Adrenal gland (tissue), 19 donors: ENCODE measurements at places on chromosomes 13 and 19. TPM values are rescaled to one million over a fixed set of nuclear protein-coding genes. Genes with fewer than 3 reads are reported as not detected.
A peak's percentile ranks its signal among the peaks of the same experiment; 100 is the strongest.

Gene CASP14
- total RNA-seq, result not detected

Gene ZNF681
- total RNA-seq, result 2.9 TPM

Gene SLC35E1
- 34.8 TPM for total RNA-seq

Gene ZSCAN4
- total RNA-seq, result not detected

Gene PSG11
- not detected for total RNA-seq

Gene IGFLR1
- 15.6 TPM for total RNA-seq

Gene ZNF793
- 8.7 TPM for total RNA-seq

Gene PLK5
- total RNA-seq, result not detected

GRCh38 chr13:100811024-100811865 is 136.7 kb upstream of the TMTC4 start:
- DNase-seq, result no peak
- H3K27ac ChIP-seq, result no peak overlapping the region
- no peak overlapping the region for H3K4me3 ChIP-seq
- no peaks in the 10 kb centered on the region for H3K4me1 ChIP-seq
- no peaks in the 10 kb centered on the region for H3K36me3 ChIP-seq

DNA sequence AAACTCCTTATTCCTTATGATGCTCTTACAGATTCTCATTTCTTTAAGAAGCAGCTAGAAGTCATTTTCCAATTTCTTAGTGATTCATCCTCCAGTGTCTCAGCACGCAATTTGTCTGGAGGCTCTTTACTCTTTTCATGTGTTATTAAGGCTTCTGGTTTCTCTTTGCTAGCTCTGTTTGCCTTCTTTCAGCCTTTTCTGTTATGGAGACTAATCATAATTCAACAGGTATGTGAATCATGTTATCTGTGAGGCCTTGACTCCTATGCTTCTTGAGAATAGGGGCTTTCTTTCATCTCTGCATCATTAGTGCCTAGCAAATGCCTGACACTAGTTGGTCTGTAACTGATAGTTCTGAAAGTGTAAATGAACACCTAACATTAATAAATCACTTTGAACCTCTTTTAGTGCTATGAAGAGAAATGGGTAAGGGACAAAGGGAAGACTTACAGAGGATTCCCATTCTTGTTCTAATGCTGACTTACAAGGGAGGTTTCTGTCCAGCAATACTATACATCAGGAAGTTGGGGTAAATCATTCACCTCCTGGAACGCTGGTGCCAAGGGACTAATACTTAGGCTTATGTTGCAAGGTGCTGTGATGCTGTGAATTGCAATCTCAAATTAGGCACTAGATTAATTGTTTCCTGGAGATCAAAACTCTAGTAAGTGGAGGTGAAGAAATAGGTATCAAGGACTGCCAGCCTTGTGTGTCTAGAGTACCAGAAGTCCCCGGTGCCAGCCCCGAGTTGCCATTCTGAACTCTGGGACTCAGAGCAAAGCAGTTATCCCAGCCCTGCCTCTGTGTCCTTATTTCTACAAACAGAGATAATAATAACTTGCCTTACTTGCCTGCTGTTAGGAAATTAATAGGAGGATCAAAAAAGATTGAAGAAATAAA is 265.6 kb downstream of the DCLK1 start:
- no peaks in the 10 kb centered on the region for H3K36me3 ChIP-seq
- no peak overlapping the region for H3K27ac ChIP-seq
- no peaks in the 10 kb centered on the region for H3K4me1 ChIP-seq
- H3K4me3 ChIP-seq, result no peak overlapping the region
- DNase-seq, result no peak

GRCh38 chr13:88840085-88840484 is 1168.9 kb downstream of the SLITRK5 start:
- H3K36me3 ChIP-seq, result no peaks in the 10 kb centered on the region
- H3K4me3 ChIP-seq, result no peak overlapping the region
- H3K4me1 ChIP-seq, result no peaks in the 10 kb centered on the region
- no peak for DNase-seq
- H3K27me3 ChIP-seq, result no peaks in the 10 kb centered on the region

DNA sequence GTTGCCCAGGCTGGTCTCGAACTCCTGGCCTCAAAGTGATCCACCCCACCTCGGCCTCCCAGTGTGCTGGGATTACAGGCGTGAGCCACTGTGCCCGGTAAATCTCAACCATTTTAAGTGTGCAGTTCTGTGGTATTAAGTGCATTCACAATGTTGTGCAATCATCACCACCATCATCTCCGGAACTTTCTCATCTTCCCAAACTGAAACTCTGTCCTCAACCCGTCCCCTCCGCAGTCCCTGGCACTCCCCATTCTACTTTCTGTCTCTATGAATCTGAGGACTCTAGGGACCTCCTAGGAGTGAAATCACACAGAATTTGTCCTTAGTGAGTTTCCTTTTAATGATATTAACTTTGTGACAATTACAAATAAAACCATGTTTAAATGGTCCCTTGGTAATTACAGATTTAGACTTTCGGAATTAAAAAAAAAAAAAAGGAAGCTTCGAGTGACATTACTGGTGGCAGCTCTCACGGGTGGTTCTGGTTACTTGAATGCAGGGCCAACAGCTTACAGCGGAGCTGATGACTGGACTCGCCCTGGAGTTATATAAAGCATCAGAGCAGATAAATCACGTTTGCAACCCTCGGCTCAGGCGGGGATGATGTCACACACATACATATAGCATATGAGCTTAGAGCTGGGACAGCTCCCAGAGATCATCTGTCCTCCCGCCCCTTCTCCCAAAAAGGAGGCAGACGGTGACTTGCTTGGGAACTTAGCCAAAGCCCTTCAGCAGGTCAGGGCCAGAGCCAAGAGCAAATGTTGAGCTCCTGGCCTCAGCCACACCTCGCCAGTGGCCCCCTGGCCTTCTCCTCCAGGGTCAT is 89.8 kb downstream of the ZNF557 start:
- peaks cover 77% of the 10 kb centered on the region for H3K36me3 ChIP-seq
- H3K27ac ChIP-seq, result peak overlapping the region; percentile 80
- no peak overlapping the region for H3K4me3 ChIP-seq
- peak; percentile 72 for DNase-seq
- H3K4me1 ChIP-seq, result peaks cover 15% of the 10 kb centered on the region

DNA sequence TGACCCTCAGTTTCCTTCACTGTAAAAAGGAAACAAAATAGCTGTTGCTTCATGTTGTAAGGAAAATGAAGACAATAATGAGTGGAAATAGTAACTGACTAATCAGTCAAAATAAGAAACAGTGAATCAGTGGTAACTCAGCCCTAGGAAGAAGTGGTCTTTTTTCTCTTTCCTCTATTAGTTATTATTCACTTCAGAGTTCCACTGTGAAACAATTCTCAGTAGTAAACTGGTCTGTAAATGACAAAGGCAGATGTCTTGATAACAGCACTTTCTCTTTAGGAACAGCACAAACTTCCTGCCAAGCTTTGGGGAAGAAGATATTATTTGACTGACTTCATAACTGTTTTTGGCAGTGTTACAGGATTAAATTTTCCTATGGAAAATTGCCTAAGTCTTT is 600.5 kb upstream of the KLHL1 start:
- H3K27me3 ChIP-seq, result no peaks in the 10 kb centered on the region
- no peak overlapping the region for H3K27ac ChIP-seq
- H3K4me1 ChIP-seq, result no peaks in the 10 kb centered on the region
- no peak for DNase-seq
- no peak overlapping the region for H3K4me3 ChIP-seq

DNA sequence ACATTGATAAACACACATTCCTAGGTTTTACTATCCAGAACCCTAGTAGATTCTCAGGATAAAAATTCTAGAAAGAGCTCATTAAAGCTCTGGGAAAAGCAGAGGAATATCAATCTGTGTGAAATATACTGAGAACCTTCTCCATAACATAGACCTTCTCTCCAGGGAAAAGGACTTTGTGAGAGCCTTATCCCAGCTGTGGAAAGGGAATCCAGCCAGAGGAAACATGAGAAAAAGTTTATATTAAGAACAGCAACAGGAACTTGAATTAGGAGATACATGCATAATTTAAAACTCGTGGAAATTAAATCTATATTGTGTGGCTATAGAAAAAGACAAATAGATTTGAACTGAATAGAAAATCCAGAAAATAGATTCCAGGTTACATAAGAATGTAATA is 1639.9 kb downstream of the EFNB2 start:
- no peak overlapping the region for H3K4me3 ChIP-seq
- no peaks in the 10 kb centered on the region for H3K36me3 ChIP-seq
- H3K4me1 ChIP-seq, result no peaks in the 10 kb centered on the region
- DNase-seq, result no peak

GRCh38 chr13:108560093-108560492 is 69.3 kb upstream of the MYO16 start:
- no peak overlapping the region for H3K4me3 ChIP-seq
- no peak overlapping the region for H3K27ac ChIP-seq
- H3K27me3 ChIP-seq, result no peaks in the 10 kb centered on the region
- no peaks in the 10 kb centered on the region for H3K4me1 ChIP-seq

DNA sequence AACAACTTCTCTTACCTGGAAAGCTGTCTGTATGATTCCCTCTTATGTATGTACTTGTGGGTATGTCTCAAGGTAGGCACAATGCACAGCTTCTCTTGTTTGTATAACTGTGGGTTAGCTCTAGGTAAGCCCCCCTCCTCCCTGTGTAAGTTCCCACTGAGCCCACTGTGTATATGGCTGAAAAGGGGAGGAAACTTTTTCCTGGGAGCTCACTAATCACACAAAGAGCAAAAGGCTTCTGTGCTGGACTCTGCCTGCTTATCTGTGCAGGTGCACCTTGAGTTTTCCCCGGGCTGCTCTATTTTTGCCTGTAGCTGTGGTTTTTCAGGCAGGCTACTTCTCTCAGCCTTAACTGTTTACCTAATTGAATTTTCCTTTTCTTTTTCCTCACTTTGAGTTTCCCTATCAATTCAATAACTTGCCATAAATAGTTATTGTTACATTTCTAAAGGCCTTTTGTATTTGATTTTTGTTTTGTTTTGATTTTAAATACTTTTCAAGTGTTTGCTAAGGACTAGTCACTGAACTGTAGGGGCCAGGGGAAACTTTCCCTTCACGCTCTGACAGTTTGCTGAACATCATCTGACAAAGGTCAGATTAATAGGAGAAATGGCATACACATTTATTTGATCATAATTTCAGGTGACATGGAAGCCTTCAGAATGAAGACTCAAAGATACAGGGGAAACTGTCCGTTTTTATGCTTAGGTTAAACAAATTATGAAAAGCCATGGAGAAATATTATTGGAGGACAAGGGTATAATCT is 423.5 kb upstream of the ATXN8OS start:
- no peaks in the 10 kb centered on the region for H3K27me3 ChIP-seq
- no peaks in the 10 kb centered on the region for H3K36me3 ChIP-seq
- no peak overlapping the region for H3K4me3 ChIP-seq
- DNase-seq, result no peak

DNA sequence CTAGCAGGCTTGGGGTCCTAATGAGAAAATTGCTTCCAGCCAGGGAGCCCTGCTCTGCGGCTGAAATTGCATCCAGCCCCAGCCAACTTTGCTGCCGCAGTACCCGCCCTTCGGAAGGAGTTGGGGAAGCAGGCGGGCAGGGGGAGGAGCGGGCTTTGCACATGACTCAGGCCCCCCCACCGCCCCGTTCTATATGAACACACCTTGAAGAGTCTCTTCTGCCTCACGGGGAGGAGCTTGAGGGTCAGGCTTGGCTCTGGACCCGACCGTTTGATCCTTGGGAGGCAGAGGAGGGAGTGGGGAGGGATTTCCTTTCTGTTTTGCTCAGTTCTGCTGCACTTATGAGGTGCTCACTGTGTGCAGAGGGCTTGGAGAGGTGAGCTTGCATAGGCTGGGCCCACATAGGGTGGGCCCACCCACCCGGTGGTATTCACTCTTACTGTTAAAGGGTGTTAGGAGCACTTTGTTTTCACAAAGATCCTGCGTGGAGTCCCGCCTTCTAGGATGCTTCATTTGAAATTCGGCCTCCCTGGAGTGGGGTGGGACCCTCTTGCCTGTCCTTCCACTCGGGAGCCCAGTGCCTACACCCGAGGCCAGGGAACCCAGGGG is 46.5 kb downstream of the LYL1 start:
- no peak overlapping the region for H3K27ac ChIP-seq
- no peaks in the 10 kb centered on the region for H3K27me3 ChIP-seq
- no peak overlapping the region for H3K4me3 ChIP-seq
- H3K4me1 ChIP-seq, result peaks cover 11% of the 10 kb centered on the region
- no peaks in the 10 kb centered on the region for H3K36me3 ChIP-seq

DNA sequence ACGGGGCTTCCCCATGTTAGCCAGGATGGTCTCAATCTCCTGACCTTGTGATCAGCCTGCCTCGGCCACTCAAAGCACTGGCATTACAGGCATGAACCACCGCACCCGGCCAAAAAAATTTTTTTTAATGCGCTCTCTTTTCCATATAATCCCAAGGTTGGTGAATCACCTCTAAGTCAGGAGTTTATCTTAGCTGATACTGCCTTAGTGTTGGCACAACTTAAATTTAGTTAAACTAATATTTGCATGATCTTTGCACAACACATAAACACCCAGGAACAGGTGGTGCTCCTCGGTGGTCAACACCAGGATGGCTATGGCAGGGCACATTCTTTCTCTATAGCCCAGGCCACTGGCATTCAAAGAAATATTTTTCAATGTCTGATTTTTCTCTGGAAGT is 24.1 kb upstream of the PSG7 start:
- no peaks in the 10 kb centered on the region for H3K36me3 ChIP-seq
- no peak for DNase-seq
- no peaks in the 10 kb centered on the region for H3K4me1 ChIP-seq

DNA sequence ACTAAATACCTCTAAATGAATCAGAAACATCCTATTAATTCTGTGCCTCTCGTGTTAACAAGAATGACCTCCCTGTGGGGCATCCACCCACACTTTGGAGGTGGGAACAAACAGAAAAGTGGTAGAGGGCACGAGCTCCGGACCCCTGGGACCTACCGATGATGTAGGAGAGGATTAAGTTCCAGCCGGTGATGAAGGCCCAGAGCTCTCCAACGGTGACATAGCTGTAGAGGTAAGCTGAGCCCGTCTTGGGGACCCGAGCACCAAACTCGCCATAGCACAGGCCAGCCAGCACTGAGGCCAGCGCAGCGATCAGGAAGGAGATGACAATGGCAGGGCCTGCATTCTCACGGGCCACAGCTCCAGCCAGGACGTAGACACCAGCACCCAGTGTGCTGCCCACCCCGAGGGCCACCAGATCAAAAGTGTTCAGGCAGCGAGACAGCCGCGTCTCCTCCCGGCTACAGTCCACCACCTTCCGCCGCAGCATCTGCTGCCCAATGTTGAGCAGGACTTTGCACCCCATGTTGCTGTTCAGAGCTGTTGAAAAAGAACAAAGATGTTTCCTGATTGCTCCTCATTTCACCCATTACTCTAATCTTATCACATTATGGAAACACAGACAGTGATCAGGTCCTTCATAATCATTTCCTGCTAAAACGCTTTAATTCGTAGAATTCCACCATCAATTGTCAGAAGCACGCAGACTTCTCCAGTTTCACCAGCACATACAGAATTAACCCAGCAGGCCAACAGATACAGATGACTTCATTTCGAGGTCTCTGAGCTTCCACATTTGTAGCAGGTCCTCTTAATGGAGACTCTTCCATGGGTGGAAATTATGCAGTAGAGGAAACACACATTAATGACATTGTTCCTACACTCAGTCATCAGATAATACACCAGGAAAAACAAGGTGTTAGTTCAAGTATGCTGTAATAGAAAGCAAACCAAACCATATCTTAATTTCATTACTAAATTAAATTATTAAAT is 59.5 kb downstream of the SLC7A1 start:
- no peak overlapping the region for H3K27ac ChIP-seq
- no peak for DNase-seq
- no peaks in the 10 kb centered on the region for H3K27me3 ChIP-seq
- no peak overlapping the region for H3K4me3 ChIP-seq
